Stimulated activated CD4-positive, alpha-beta T cell treated with anti-CD3 and anti-CD28 coated beads, Interleukin-12 subunit alpha, Interleukin-12 subunit beta, amount 100 ng/mL, for 24 hours (primary cell): ENCODE measurements at places on chromosomes 5 and 9.

DNA sequence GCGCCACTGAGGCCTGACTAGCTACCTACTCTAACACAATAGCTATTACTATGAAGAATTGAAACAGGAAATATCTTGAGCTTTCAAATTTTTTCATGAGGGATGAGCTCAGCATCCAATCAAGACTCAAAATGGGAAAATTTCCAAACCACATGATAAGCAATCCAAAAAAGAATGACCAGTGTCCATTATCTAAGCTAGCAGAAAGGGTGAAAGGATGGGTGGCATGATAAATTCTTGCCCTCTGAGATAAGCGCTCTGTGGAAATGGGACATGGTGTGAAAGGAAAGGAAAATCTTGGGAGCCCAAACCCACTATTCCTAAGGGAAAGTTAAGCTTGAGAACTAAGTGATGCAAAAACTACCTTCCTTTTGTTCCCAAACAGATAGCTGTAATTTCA lies 170.2 kb upstream of the NREP start:
- DNase-seq = no peak

- no peak for DNase-seq
These were observed 74.9 kb downstream of the GTF3C4 start for GRCh38 chr9:132744881-132745755.

- DNase-seq = no peak
These were observed 44.8 kb upstream of the CYLC2 start for GRCh38 chr9:102950346-102950745.

GRCh38 chr5:96189028-96189826 lies 227.6 kb upstream of the ELL2 start:
- DNase-seq = no peak

GRCh38 chr5:172775326-172776234 lies 4.6 kb upstream of the DUSP1 start:
- no peak for DNase-seq
